Hematopoietic multipotent progenitor cell treated with erythropoietin and hydrocortisone succinate and interleukin-3 and kit ligand, for 6 days (in vitro differentiated cells): ENCODE measurements at places on chromosomes 7 and 10.

- DNase-seq: no peak
These were observed 85.6 kb downstream of the SDK1 start for GRCh38 chr7:3386423-3387190.

GRCh38 chr10:98589007-98589406 lies 142.3 kb upstream of the HPS1 start:
- no peak for DNase-seq

DNA sequence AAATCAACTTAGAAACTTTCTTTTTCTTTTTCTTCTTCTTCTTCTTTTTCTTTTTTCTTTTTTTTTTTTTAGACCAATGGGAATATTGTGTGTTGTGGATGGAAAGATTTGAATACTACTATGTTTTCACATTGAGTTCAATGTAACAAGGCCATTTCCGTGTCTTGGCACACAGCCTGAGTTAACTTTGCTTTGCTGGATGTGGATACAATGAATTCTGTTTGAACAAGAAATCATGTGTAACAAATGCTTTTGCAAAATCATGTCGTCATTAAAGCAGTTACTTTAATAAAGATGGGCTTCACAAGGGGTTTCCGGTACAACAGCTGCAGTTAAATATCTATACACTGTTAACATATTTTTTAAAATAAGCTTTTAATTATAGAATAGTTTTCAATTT lies 13.5 kb upstream of the ENTPD1 start:
- DNase-seq: no peak

DNA sequence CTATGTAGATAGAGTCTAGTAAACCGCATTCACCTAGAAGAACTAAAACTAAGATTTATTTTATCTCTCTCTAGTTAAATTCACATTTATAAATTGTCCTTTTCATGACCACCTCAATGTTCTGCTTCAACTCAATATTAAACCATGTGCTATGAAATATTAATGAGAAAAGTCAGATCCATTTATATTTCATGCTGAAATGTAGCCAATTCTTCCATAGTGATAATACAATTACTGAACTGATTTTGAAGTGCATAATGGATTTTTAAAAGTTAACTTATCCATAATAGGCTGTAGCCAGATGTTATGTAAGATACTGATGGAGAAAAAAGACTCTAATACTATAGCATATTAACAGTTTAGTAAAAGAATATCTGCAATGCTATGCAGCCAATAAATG lies 479.7 kb upstream of the PCDH15 start:
- DNase-seq: no peak

- no peak for DNase-seq
These were observed 280.8 kb downstream of the ZEB1 start for GRCh38 chr10:31599626-31600504.

DNA sequence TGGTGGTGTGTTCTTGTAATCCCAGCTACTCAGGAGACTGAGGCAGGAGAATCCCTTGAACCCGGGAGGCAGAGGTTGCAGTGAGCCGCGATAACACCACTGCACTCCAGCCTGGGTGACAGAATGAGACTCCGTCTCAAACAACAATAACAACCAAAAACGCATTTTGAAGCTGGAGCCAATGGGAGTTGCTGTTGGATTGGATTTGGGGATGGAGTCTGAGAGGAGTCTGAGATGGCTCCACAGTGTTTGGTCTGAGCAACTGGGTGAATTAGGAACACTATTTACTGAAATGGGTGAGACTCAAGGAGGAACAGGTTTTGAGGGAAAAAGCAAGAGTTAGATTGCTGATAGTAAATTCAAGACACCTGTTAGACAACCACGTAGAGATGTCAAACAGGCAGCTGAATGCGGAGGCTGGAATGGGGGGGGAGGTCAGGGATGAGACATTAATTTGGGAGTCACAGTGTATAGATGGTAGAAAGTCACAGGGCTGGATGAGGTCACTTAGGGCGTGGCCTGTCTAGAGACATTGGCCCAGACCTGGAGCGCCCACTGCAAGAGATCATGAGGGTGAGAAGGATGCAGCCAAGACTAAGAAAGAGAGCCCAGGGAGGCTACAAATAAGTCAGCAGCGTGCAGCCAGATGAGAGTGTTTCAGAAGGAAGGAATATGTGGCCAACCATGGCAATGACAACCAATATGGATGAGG lies 56.4 kb downstream of the CYCS start:
- DNase-seq: peak; percentile 22

- no peak for DNase-seq
These were observed 59.1 kb downstream of the CAMK1D start for GRCh38 chr10:12408472-12408871.

DNA sequence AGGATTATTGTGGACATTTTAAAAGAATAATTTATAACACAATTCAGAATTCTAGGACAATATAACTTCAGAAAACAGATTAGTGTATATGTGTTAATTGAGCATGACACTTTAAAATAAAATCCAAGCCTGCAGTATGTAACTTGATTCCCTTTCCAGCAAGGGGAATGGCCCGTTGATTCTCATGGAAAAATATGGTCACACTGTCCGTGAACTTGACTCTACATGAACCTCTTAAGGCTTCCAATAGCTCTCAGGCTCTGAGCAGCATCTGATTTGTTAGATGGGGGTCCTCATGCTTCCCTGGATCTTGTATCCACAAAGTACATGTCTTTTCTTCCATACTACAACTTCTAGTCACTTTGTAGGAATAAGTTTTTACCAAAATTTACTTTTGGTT lies 85.5 kb upstream of the AKR1E2 start:
- no peak for DNase-seq
